Activated CD4-positive, alpha-beta T cell treated with anti-CD3 and anti-CD28 coated beads, Interleukin-2, amount 50 U/mL, for 1 hour (primary cell): ENCODE measurements at places on chromosomes 1 and 21.

GRCh38 chr1:50976111-50976889 lies 6.3 kb downstream of the CDKN2C start:
- no peak for DNase-seq

GRCh38 chr1:154809436-154810413 lies 60.4 kb downstream of the KCNN3 start:
- DNase-seq: no peak

DNA sequence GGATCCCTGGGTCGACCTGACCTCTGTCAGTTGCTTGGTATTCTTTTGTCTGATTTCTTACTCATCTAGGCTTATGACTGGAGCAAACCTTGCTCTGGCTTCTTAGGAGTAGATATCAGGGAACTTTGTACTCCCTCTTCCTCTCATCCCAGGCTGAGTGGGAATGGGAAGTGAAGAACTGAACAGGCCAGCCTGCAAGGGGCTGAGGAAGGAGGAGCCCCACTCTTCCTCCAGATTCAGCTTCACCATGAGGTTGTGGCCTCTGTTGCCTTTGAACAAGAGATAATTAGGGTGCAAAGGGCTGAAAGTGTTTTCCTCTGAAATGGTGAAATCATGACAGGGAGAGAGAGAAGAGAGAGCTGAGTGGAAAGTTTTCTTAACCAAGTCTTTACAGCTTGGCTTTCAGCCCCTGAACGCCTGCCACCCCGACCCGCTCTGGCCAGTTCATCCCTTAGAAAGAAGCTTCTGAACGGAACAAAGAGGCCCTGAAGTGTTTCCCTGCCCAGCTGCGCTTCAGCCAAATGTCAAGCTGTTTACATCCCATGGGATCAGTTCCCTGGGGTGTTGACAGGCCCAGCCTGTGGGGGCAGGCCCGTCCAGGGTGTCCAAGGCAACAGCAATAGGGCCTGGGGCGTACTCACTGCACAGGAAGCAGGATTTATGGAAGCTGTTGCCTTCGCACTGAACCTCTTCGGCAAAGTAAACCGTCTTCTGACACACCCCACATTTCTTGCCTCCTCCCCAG lies 11.2 kb downstream of the CSRP1 start:
- DNase-seq: no peak

- DNase-seq: no peak
Measured at GRCh38 chr21:46115441-46116188, 17.7 kb downstream of the COL6A2 start.

- DNase-seq: no peak
Measured at GRCh38 chr1:68313735-68314134, 81.4 kb upstream of the WLS start.
